ENCODE measurements at places on chromosomes 3 and 15. TPM values are rescaled to one million over a fixed set of nuclear protein-coding genes. Genes with fewer than 3 reads are reported as not detected.

Gene KLHL25
- 6.2 TPM for total RNA-seq

Gene CXCR6
- not detected for total RNA-seq

Gene BTLA
- total RNA-seq, result not detected

Gene TIMP4
- total RNA-seq, result 1.8 TPM

Gene THSD4
- 159 TPM for total RNA-seq

Gene ZBTB47
- total RNA-seq, result 31.8 TPM
